ENCODE measurements at places on chromosomes 5 and 9.
A peak's percentile ranks its signal among the peaks of the same experiment; 100 is the strongest.

- DNase-seq: no peak
Observed at GRCh38 chr9:34693560-34693959, 2.5 kb upstream of the CCL19 start.

- DNase-seq: no peak
Observed at GRCh38 chr9:18626046-18626698, 152.2 kb downstream of the ADAMTSL1 start.

DNA sequence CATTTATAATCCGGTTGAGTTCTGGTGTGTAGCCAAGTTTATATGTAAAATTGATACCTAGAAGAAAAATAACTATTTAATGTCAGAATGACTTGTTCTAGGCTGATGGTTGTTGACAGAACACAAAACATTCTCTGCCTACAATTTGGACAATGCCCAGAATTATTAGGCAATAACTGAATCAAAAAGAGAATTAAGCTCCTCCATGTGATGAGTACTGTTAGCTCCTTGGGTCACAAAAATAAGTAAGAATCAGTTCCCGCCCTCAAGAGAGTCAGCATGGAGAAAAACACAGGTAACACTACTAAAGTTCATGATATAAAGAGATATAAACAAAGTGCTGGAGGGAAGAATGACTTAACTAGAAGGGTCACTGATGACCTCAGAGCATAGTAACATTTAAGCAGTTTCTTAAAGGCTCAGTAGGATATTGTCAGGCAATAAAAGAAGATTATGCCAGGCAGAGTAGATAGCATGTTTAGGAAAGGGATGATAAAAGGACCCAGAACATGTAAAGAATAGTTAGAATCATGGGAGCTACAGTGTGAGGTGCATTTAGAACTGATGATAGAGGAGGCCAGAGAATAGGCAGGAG is 200.5 kb upstream of the ACTBL2 start:
- DNase-seq: no peak

DNA sequence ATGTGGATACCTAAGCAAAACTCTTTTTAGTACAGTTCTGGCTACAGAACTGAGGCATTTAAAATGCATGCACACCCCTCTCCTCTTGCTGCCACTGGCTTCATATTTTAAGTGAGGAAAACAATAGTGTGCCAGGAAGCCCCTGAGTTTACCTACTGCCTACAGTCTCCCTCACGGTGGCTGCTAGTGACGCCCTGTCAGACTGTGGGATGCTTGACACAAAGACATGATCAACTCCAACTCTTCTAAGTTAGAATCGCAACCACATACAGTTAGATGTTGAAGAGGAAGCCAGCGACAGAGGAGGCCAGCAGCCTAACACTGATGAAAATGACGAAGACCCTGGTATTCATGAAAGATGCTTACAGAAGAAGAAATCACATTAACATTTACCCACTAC is 1.3 kb downstream of the SEC16A start:
- no peak for DNase-seq

GRCh38 chr5:160233215-160233614 is 3.9 kb downstream of the FABP6 start:
- no peak for DNase-seq

DNA sequence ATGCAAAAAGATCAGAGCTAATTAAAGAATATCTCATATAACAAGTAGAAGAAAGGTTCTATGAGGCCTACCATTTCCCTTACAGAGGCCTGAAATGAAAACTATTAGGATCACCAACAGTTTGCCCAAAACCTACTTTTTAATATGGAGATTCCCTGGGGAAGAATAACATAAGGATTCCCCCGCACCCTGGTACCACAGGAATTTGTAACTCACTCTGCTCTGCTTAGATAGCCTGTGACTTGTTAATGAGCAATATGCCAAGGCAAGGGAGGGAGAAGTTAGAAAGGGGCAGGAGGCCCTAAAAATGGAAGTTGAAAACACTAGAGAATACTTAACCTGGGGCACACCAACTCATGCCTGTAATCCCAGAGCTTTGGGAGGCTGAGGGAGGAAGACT is 107.0 kb downstream of the CDH6 start:
- peak; percentile 15 for DNase-seq

- no peak for DNase-seq
Observed at GRCh38 chr5:40078898-40079575, 600.7 kb upstream of the PTGER4 start.

DNA sequence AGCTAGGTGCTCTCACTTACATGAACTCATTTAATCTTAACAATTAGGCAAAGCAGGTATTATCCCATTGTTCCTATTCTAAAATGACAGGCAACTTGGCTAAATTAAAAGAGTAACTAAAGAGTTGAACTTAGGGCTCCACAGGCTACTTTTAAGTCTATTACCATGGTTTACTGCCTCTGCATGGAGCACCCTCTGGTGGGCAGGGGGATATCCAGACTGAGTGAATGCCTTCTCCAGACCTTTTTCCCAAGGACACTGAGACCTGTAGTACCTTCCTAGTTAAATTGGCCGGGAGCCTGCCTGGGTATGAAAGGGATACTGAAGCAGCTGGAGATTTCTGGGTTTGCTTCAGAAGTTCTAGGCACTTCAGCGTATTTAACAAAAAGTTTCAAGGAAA is 238.1 kb downstream of the ELAVL2 start:
- no peak for DNase-seq

DNA sequence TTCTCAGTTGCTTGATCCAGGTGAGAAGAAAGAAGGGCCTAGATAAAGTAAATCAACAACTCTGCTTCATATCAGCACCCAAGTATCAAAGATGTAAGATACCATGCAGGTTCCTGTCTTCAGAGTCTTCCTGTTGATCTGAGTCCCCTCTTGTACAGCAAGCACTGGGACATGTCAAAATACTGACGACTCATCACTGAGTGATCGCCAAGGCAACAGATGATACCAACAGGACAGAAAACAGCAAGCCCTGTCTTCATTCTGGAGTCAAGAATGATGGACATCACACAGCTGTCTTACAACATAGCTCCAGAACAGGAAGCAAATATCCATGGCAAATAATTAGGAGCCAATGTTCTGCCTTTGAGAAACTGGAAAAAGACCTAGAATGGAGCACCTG is 83.7 kb downstream of the TARS1 start:
- peak; percentile 32 for DNase-seq

GRCh38 chr9:83271665-83272071 is 208.7 kb upstream of the RASEF start:
- no peak for DNase-seq

- no peak for DNase-seq
Observed at GRCh38 chr9:123348317-123348992, 7.5 kb upstream of the CRB2 start.

- no peak for DNase-seq
Observed at GRCh38 chr9:135090081-135090480, 2.6 kb downstream of the OLFM1 start.

- DNase-seq: no peak
Observed at GRCh38 chr5:72848474-72849428, 32.3 kb downstream of the TNPO1 start.

GRCh38 chr5:108911055-108911454 is 163.4 kb downstream of the FER start:
- no peak for DNase-seq

- no peak for DNase-seq
Observed at GRCh38 chr5:156155598-156155997, 171.4 kb upstream of the SGCD start.

- DNase-seq: no peak
Observed at GRCh38 chr5:305459-305858, 16.1 kb upstream of the AHRR start.

DNA sequence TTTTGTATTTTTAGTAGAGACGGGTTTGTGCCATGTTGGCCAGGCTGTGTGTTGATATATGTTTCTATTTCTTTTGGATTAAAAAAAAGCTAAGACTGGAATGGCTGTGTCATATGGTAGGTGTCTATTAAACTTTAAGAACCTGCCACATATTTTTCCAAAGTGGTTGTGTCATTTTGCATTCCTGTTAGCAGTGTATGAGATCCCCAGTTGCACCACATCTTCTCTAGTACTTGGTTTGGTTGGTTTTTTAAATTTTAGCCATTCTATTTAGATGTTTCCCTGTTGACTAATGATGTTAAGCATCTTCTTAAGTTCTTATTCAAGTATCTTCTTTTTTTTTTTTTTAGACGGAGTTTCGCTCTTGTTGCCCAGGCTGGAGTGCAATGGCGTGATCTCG is 36.2 kb upstream of the MEGF9 start:
- no peak for DNase-seq

DNA sequence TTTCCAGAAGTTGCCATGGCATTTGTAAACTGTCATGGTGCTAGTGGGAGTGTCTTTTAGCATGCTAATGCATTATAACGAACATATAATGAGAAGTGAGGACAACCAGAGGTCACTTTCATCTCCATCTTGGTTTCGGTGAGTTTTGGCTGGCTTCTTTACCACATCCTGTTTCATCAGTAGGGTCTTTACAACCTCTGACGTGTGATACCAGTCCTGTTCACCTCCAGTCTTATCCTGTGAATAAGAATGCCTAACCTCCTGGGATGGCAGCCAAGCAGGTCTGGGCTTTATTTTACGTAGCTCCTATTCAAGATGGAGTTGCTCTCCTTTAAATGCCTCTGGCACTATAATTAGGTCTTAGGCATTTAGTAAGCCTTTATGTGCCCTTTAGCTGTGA is 20.4 kb upstream of the RFK start:
- peak; percentile 67 for DNase-seq

- no peak for DNase-seq
Observed at GRCh38 chr9:123424552-123425225, 68.7 kb downstream of the CRB2 start.

DNA sequence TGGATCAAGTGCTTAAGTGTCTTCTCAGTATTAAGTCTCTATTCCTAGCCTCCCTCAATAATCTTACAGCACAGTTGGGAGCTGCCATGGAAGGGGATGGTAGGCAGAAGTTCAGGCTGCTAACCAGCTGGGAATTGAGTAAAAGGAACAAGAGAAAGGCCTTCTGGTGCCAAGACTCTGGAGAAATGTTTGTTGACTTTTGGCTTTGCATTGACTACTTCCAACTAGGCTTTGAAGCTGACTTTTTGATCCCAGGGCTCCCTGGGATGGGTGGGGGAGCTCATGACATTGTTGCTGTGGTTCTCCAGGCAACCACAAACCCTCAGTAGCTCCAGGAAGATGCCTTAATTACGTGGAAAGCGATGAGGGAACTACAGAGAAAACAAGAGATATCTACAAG is 85.2 kb upstream of the HTR4 start:
- DNase-seq: no peak

GRCh38 chr5:96530901-96531300 is 97.9 kb upstream of the PCSK1 start:
- peak; percentile 45 for DNase-seq

- no peak for DNase-seq
Observed at GRCh38 chr5:145712245-145712644, 122.9 kb downstream of the PRELID2 start.

- peak; percentile 93 for DNase-seq
Observed at GRCh38 chr9:18632632-18633403, 158.9 kb downstream of the ADAMTSL1 start.

DNA sequence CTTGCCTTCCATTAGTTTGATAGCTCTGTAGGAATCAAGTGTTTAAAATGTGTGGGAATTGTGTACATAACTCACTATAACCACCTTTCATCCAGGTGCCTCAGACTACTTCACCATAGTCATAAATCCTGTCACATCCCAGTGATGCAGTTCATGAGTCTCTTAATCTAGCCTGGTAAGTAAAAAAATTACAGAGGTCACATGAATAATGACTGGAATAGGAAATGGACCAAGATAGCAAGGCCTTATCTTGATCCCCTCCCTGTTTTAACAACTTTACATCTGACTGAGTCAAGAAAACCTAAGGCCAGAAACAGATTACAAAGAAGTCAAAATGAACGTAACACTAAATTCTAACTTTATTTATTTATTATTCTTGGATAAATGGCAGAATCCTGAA is 1.5 kb upstream of the RNF145 start:
- DNase-seq: no peak

DNA sequence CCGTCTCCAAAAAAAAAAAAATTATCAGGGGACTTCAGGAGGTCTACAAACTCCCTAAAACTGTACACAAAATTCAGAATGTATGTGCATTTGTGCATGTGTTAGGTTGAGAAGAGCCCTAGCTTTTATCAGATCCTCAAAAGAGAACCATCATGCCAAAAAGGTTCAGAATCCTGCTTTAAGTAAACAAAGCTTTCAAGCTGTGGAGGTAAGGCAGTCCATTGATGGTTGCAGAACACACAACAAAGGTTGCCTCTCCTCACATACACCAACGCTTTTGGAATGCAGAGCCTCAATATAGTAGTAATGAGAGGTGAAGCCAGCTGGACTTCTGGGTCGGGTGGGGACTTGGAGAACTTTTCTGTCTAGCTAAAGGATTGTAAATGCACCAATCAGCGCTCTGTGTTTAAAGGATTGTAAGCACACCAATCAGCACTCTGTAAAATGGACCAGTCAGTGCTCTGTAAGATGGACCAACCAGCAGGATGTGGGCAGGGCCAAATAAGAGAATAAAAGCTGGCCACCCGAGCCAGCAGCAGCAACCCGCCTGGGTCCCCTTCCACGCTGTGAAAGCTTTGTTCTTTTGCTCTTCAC is 57.9 kb upstream of the RNF38 start:
- no peak for DNase-seq

DNA sequence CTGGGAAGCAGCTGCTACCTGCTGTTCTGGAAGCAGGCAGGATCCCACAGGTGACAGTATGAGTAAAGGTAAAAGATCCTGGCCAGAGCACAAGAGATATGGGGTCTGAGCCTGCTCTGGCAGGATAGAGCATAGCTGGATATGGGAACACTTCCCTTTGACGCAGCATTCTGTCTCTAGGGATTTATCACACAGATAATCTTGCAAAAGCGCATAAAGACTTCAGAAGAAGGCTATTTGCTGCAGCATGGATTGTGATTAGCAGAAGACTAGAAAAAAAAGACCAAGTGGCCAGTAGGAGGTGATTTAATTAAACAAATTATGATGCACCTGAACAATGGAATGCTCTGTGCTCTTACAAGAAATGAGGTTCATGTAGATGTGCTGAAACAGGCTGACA is 52.4 kb upstream of the PWWP2A start:
- no peak for DNase-seq
